Renal cortex interstitium (tissue), 15 donors: ENCODE measurements at places on chromosomes 7 and 10. TPM values are rescaled to one million over a fixed set of nuclear protein-coding genes. Genes with fewer than 3 reads are reported as not detected.

GRCh38 chr10:48885376-48885775 is 54.3 kb downstream of the LRRC18 start:
- no peak for DNase-seq

- no peak for DNase-seq
Measured at GRCh38 chr10:60236869-60237524, 152.7 kb downstream of the ANK3 start.

GRCh38 chr10:33137356-33138005 is 179.5 kb upstream of the ITGB1 start:
- no peak for DNase-seq

DNA sequence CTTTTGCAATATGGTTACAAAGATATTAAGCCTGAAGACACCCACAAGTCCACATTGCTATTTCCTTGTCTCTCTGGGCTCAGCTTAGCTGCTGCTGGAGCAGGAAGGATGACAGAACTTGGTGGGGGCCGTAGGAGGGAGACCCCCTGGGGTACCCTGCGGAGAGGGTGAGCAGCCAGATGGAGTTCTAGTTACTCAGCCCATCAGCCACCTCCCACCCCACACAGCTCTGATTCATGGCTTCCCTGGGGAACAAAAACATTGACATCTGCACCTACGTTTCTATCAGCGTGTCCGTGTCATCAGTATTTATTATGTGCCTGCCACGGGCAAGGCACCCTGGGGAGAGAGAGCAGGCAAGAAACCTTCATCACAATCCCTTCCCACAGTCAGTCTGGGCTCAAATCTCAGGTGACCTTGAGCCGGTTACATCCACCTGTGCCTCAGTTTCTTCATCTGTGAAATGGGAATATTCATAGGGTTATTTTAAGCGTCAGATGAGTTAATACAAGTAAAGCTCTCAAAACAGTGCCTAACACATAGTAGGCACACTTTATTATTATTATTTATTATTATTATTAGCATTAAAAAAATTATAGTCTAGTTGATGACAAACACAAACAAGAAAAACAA is 131.5 kb downstream of the C10orf105 start:
- no peak for DNase-seq

DNA sequence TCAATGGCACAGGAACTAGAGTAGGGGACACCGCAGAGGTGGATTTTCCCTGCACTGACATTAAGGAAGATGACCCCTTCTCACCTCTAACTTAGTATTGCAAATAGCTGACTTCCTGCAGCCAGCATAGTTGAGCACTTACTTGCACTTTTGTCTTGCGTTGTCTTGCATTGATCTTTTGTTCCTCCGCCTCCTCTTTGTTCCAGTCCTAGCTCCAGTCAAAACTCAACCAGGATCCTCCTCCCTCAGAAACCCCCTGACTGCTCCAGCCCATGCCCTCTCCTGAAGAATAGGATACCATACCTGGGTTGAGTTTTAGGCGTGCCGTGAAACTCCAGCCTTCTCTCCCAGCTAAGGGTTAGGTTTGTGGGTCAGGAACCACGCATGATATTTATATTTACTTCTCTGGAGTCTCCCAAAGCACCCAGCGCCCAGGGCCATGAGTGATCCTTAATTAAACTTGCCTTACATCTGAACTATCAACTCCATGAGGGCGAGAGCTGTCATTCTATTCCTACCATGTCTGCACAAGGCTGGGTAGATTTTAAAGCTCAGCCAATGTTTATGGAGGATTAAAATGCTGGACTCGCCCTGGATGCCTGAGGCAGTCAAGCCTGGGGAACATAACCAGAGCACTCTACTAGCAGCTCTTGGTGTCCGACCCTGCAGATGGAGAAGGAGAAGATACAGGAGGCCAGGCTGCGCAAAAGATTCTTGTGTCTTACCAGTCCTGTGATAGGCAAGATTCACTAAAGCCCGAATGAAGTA is 14.1 kb downstream of the ZNF467 start:
- no peak for DNase-seq

Gene NUTM2B
- 1.2 TPM for polyA plus RNA-seq

- no peak for DNase-seq
Measured at GRCh38 chr7:10838228-10838627, 135.4 kb upstream of the PHF14 start.
